ENCODE measurements at places on chromosomes 12 and 14.

GRCh38 chr12:130613131-130613530, 103.0 kb downstream of the RIMBP2 start:
- no peak for DNase-seq

GRCh38 chr14:100696590-100696989, 30.1 kb upstream of the DLK1 start:
- DNase-seq: no peak

DNA sequence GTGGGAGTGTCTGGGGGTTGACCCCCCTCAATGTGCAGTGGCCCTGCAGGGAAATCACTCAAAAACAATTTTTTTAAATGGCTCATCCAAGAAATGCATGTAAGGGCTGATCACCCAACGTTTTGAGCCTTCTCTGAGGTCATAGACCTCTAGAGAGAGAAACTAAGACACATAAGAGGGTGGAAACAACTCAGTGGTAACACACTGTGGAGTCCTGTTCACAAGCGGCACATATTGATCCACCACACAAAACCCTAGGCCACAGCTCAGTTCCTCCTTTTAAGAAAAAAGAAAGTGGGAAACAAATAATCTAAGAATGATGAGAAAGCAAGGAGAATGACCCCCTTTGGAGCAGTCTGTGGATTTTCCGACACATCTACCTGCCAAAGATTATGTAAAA, 83.0 kb upstream of the METAP2 start:
- DNase-seq: no peak

DNA sequence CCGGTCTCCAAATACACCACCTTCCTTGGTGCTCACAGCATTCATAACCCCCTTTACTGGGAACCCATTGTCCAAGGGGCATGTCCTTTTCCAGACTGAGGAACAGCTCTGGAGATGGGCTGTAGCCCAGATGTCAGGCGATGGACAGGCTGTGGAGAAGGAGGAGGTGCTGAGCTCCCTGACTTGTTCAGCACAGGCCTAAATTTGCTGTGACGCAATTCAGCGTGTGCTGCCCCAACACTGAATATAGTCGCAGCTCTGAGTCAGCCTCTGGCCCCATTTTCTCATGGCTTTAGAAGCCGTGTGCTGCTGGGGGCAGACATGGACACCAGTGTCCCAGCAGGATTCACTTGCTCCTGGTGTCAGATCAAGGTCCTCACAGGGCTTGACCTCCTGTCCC, 269.1 kb downstream of the EMP1 start:
- DNase-seq: no peak

DNA sequence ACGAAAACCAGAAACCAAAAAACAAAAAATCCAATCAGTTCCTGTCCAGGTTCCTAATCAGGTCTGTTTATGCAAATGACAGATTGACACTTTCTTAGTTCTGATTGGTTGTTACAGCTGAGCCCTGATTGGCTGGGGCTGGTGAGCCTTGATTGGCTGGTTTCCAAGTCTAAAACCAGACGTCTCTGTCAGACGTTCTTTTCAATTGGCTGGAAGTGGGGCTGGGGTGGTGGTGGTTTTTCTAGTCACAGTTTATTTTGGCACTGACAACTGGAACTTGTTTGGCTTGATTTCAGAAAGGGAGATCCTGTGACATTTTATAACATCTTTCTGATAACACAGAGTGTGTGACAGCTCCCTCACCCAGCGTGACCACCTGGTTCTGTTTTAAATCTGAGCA, 36.1 kb upstream of the PRICKLE1 start:
- DNase-seq: no peak

- DNase-seq: no peak
Observed at GRCh38 chr12:54215989-54216796, 27.4 kb upstream of the SMUG1 start.

- no peak for DNase-seq
Observed at GRCh38 chr12:118743896-118744700, 237.2 kb upstream of the SRRM4 start.

DNA sequence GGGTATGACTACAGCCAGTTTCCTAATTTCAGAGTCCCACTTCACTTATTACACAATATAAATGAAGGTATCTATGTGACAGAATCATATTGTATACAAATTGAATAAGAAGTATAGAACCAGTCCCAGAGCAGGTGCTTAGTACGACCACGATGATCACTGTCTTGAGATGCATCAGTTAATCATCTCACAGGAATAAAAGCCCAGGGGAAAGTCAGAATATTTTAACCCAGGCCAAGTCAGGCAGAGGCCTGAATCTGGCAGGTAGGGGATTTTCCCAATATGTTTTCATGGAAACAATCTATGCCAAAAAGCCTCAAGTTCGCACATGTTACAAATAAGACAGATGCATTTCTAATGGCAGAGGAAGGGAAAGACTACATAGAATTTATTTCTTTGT, 758.4 kb downstream of the BCL11B start:
- no peak for DNase-seq

GRCh38 chr12:510071-510825, 50.5 kb downstream of the B4GALNT3 start:
- DNase-seq: no peak

DNA sequence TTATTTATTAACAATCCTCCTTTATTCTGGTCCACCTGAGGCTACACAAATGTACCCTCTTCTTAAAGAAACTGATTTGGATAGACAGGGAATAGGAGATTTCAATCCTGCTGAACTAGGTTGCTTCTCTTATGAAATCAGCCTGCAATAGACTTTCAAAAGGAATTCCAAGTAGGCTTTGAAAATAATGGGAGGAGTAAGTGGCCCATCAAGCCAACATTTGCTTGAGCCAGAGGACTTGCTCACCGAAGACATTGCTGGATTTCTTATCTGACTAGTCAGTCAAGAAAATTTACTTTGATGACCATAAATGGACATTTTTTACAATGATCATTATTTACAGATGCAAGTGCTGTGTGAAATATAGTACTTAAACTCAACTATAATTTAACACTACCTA, 82.8 kb upstream of the RASSF8 start:
- DNase-seq: no peak

GRCh38 chr14:29908652-29909577, 18.7 kb downstream of the PRKD1 start:
- DNase-seq: no peak

DNA sequence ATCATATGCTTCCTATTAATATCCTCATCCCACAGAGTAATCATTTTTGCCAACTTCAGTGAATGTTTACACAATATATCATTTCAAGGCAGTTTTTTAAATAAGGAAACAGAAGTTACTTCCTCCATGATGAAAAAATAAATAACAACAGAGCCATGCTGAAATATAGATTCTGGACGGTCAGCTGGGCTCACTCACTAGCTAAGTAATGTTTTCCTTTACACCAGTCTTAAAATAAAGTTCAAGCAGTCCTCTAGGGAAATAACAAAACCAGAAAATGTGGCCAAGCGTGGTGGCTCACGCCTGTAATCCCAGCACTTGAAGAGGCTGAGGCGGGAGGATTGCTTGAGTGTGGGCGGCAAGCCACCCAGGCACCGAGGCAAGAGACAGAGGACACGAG, 28.7 kb downstream of the AICDA start:
- DNase-seq: no peak

- DNase-seq: no peak
Observed at GRCh38 chr14:67569651-67570290, 30.3 kb downstream of the PIGH start.

DNA sequence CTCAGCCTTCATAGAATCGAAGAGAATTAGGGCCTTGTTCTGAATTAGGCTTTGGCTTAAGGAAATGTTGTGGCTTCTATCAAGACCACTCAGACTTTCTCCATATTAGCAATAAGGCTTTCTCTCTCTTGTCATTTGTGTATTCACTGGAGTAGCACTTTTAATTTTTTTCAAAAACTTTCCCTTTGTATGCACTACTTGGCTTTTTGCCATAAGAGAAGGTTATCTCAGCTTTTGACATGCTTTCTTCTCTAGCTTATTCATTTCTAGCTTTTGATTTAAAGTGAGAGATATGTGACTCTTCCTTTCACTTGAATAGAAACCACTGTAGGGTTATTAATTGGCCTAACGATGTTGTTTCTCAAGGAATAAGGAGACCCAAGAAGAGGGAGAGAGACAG, 244.2 kb downstream of the GPHN start:
- no peak for DNase-seq
